NCI-H345 (cell line): ENCODE measurements at places on chromosomes 13 and 19.

GRCh38 chr19:6099599-6099998, 10.7 kb downstream of the RFX2 start:
- DNase-seq = no peak

- DNase-seq = no peak
Observed at GRCh38 chr13:89490661-89491060, 1819.5 kb downstream of the SLITRK5 start.

GRCh38 chr19:13024126-13024950, 29.1 kb downstream of the NFIX start:
- DNase-seq = no peak

DNA sequence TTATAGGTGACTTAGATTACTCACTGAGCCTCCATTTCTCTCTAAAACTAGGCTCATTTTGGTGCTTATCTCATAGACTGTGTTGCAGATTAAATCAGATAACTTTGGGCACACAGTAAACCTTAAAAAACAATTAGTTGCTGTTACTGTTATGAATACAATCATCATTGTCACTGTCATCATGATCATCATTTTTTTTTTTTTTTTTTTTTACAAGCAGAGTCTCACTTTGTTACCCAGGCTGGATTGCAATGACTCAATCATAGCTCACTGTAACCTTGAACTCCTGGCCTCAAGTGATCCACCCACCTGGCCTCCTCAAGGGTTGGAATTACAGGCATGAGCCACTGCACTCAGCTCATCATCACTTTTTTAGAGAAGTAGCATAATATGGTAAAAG, 60.0 kb downstream of the VWA8 start:
- DNase-seq = no peak

DNA sequence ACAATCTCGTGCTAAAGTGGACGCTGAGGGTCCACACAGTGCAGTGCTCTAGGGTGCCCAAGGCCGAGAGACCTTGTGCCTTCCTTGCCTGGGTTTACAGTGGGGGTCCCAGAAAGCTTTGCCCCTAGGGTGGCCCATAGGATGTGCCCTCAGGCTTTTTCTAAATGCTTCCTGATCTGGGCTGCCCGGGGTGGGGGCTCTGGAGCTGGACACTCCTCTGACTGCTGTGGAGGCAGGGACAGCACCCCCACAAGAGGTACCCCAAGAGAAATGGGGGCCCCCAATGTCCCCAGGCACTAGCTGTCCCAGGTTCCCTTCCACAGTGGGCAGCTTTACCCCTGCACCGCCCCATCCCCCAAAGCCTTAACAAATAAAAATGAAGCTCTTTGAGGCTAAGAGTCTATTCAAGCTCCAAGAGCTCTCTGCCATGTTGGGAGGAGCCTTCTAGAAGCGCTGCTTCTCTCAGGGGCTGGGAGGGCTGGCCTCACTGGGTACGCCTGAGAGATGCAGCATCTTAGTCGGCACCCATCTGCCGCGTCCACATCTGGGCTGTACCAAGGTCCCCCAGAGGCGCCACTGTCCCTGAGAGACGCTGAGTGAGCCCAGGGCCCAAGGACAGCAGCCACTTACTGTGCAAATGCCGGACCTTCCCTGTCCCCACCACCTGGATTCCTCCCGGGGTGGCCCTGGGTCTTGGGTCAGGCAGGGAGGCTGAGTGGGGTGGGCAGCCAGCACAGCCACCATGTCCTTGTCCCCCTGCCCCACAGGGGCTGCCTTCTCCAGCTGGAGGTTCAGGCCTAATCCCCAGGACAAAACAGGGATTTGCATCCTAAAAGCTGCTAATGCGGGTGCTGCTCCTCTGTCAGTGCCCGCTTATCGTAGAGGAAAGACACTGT, 27.4 kb downstream of the CEBPA start:
- DNase-seq = no peak

DNA sequence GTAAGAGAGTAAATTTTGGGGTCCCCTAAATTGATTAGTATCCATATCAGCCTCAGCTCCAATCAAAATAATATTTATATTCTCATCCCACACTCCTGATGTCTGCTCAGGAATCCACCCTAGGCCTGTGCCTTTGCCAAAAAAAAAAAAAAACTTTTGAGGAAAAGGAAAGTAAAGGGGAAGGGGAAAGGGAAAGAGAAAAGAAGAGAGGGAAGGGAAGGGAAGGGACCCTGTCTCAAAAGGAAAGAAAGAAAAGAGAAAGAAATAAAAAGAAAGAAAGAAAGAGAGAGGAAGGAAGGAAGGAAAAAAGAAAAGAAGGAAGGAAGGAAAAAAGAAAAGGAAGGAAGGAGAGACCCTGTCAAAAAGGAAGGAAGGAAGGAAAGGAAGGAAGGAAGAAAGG, 91.8 kb upstream of the CACNA1A start:
- DNase-seq = no peak

GRCh38 chr19:5216141-5216847, 124.3 kb downstream of the PTPRS start:
- no peak for DNase-seq

DNA sequence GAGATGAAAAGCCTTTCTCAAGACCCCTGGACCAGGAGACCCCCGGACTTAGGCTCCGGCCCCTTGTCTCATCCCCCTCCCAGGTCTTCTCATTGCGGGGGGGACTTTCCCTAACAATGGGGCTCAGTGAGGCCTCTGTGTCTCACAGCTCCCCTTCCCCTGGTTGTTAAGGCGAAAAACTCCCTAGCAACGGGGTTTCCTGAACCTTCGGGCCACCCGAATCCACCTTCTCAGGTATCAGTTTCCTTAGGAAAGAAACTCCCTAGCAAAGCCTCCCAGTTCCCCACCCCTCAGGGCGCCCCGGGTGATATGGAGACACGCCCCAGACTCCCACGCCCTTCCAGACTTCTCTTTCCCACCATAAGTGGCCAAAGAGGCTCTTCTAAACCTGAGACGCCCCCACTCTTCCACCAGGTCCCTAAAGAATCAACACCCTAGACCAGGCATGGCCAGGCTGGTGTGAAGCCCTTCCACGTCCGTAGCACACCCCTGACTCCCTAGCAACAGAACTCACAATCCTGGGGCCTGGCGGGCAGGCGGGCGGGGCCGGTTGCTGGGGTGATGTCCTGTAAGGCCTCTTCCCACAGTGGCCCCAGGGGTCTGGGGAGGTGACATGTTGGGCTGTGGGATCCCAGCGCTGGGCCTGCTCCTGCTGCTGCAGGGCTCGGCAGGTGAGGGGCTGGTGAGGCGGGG, at the start of gene TMEM190:
Gene TMEM190 (plus strand): TSS at position 586 of the 693 bp plus-strand sequence. CDS start 28 bp downstream, at position 614.
- DNase-seq = no peak

DNA sequence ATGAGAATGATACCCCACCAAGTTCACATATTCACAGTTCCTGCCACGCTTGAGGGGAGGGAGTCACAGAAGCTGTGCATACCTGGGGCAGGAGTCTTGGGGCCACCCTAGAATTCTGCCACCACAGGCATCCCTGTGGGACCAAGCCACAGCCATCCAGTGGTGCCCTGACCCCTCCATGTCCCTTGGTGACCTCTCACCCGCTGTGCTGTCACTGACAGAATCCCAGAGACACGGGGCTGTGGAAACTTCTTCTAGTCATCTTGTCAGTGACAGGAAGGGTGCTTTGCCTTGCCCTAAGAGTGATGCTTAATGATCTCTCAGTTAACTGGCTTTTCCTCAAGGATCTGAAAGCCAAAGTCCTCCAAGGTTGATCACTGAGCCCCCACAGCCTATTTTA, 58.4 kb upstream of the UQCRFS1 start:
- DNase-seq = no peak

GRCh38 chr19:58278541-58279041, at the start of gene ZNF8:
Gene ZNF8, plus strand, starts transcription at chr19:58278955. Its CDS starts 127 bp downstream, at chr19:58279082.
- DNase-seq = peak; percentile 95

DNA sequence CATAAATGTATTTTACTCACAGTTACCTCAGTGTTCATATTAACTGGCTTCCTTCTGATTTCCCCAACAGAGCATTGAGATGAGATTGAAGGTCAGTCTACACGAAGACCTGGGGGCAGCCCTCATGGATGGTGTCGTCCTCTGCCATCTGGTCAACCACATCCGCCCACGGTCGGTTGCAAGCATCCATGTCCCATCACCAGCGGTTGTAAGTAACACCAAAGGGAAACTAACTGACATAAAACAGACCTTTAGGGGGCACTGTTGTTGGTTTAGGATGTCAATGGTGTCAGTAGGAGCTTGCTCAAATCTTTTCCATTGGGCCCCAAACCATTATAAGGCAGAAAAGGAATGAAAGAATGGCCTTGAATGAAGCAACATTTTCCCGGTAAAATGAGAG, 68.2 kb downstream of the ESD start:
- no peak for DNase-seq

- no peak for DNase-seq
Observed at GRCh38 chr19:18227781-18228271, 1.6 kb upstream of the PDE4C start.

- DNase-seq = no peak
Observed at GRCh38 chr13:73061876-73062275, 3.1 kb downstream of the KLF5 start.

DNA sequence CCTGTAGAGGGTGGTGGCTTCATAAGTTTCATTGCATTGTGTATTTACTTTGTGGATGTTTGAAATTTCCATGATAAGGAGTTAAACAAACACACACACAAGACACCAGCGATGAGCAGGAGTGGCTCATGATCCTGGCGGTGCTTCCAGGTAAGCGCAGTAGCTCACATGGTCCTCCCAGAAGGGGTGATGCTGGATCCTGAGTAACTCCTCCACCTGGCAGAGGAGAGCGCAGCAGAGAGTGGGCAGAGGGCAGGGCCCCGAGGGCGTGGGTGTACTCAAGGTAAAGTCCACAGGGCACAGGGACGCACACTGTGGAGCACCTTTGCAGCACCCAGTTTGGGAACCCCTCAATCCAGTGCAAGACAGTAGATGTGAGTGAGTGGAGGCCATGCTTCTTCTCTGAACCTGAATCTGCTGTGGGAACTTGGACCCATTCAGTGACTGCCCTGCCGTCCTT, 54.0 kb downstream of the RFX2 start:
- DNase-seq = no peak

GRCh38 chr13:38759390-38759789, 72.5 kb downstream of the FREM2 start:
- DNase-seq = no peak
